ENCODE measurements at places on chromosomes 6 and 20.

DNA sequence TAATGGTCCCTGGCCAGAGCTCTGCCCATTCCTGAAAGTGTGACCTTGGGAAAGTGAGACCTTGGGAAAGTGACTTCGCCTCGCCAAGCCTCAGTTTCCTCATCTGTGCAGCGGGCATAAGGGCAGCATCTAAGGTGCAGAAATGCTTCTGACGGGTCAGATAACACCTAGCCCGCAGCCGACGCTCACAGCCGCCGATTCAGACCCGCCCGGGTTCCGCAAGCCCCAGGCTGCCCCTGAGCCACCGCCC lies 486 bp downstream of the FKBP1A start:
- no peak for DNase-seq

DNA sequence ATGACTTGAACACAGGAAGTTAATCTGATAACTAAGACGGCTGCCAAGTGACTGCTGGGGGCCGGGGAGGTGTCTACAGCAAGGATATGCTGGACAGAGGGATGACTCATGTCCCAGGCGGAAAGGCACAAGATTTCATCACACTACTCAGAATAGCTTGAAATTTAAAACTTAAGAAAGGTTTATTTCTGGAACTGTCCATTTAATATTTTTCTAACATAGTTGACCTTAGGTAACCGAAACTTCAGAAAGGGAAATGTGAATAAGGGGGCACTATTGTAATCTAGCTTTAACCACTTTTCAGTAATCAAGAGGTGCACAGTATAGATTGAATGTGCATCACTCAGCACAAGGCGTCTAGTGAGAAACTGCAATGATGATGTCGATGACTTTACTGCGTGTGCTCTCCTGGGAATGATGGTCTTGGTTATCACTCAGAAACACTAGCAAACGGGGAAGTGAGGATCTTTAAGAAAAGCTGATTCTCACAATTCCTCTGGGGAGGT lies 171.5 kb downstream of the QKI start:
- DNase-seq, result no peak

DNA sequence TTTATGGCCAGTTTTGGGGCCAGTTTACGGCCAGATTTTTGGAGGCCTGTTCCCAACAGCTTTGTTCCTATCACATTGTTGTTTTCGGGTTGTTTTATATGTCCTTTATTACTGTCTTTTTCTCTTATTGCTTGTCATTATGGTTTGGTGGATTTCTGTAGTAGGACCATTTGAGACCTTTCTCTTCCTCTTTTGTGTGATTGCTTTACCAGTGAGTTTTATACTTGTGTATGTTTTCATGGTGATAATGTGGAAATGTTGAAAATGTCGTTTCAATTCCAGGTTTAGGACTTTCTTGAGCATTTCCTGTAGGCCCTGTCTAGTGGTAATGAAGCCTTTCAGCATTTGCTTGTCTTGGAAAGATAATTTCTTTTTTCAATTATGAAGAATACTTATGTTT lies 17.8 kb downstream of the HLA-B start:
- DNase-seq, result no peak

- no peak for DNase-seq
These were observed 1.9 kb upstream of the NKAIN4 start for GRCh38 chr20:63255931-63256704.

DNA sequence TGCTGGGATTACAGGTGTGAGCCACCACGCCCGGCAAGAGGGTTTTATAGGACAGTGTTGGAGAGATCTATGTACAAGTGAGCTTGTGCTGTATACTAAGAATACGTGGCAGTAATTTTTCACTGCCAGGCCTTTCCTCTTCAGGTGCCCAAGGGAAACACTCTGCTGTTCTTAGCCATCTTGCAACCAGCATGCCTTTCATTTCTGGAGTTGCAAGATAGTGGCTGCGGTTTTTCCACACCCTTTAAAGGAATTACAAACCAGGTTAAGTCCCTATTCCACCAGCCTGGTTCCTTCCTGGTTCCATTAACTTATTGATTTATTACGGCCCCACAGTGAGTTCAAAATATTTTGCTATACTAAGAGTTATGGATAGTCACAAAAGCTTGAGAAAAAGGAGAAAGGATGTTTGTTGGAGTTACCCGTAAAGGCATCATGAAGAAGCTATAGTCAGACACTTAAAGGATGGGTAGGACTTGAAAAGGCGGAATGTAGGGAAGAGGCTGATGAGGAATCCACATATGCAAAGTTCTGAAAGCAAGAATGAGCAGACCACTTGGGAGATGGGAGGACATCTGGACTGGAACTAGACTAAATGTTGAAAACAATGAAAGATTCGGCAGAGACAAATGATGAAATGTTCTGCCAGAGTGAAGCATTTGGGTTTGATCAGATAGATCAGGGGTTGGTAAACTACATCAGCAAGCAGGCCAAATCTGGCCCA lies 61.4 kb upstream of the ASIP start:
- DNase-seq, result no peak

All from stimulated activated CD4-positive, alpha-beta T cell treated with anti-CD3 and anti-CD28 coated beads, Interleukin-15, amount 100 ng/mL, for 24 hours (primary cell).